NCI-H1092 treated with DMSO at 0.1 percent for 48 hours (cell line): ENCODE measurements at places on chromosomes 2 and 18.

DNA sequence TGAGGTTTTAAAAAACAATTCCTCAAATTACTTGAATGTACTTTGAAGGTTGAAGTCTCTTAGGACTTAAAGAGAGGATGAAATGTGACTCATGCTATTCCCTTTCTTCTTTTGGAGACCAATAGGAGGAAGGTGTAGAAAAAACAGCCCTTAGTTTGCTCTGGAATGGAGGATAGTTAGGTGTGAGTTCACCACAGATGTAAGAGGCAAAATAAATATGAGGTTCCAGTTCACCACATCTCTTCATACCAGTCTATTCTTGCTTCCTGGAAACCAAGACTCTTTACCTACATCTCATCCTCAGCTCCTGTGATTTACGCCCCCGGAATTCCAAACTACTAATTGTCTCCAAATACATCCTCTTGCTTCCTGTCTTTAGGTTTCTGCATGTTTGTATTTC lies 77.5 kb upstream of the TTC21B start:
- DNase-seq, result no peak

DNA sequence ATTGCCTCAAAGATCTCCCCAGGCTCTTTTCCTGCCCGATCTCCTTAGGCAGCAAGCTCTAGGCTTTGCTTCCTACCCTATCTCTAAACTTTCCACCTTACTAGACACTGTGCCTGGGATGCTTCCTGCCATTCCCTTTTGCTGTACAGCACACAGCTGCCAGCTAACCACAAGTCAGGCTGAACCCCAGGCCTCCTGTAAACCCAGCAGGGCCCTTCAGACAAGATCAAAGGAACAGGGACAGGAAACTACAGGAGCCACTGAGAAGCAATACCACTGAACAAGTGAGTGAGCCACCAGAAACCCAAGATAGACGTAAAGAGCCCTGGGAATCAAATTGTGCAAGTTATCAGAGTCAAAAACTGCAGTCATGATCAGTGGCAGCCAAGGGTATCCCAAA lies 180.7 kb downstream of the SUCLG1 start:
- DNase-seq, result no peak

DNA sequence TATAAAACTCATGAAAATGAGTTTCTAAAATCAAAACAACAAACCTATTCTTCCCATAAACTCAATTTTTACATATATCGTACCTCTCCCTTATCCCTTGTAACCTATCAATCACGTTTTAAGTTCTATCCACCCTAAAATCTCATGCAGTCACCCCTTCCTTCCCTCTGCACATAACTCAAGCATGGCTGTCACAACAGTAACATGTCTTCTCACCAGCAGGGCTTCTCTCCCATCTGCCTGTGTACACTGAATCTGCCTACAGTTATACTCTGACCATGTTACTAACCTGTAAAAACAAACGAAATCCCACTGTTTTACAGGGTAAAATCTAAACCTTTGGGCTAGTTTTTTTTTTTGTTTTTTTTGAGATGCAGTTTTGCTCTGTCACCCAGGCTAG lies 68.2 kb downstream of the MAP4K3 start:
- DNase-seq, result no peak

DNA sequence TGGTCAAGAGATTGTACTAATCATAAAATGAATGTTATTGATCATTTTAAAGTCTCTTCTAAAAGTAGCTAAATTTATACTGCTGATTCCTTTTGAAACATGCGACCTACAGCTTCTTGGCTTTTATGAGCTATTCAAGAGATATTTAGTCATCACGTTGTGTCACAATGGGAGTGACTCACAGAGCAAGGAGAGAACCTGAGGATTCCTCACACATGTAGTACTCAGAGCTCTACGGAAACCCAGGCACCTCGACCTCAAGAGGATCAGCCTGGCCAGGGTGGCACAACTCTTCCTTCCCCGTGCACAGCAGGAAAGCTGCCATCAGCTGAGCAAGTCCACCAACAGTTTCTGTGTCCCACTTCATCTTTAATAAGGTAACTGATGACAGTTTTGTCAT lies at the start of gene DHRS9:
DHRS9 (plus strand) TSS at position 223 of the 400 bp plus-strand sequence. CDS start 12,019 bp downstream, outside the sequence.
- DNase-seq, result no peak

- no peak for DNase-seq
Measured at GRCh38 chr2:190947711-190948251, 66.2 kb downstream of the STAT1 start.

GRCh38 chr2:76684756-76685155 lies 837.4 kb downstream of the LRRTM4 start:
- DNase-seq, result no peak

GRCh38 chr2:192060161-192060560 lies 134.6 kb downstream of the TMEFF2 start:
- DNase-seq, result no peak

DNA sequence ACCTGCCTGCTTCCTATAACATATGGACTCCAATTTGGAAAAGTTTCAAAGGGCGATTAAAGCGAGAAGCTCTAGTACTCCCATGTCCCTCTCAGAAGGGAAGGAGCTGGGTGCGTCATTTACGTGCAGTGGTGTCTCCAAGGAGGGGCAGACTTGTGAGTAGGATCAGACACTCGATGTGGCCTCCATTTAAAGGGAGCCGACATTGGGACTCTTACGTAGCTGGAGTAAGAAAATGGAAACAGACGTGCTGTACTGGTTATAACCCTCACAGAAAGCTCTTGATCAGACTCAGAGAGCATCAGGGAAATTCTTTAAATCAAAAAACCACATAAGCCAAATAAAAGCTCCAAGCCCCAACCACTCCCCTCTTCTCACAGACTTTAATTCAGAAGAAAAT lies 198.5 kb downstream of the KLHL29 start:
- no peak for DNase-seq

- DNase-seq, result no peak
Measured at GRCh38 chr2:242032780-242033656, 163.5 kb downstream of the RTP5 start.

GRCh38 chr2:15627817-15628684 lies 36.4 kb downstream of the DDX1 start:
- no peak for DNase-seq

DNA sequence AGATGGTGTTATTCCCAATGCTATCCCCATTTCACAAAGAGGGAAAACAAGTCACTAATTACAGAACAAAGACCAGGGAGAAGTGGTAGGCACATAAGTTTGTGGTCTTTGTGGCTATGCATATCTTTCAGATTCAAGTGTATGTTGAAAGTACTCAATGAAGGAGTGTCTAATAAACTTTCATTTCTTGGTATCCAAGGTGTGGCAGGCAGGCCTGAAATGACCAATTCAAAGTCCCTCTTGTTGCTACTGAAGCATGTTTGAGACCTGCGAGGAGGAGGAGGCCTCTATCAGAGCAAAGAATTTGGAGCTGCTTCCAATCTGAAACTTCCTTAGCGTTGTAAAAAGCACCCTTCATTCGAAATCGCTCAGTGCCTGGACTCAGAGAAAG lies 60.9 kb upstream of the KLF7 start:
- DNase-seq, result no peak

DNA sequence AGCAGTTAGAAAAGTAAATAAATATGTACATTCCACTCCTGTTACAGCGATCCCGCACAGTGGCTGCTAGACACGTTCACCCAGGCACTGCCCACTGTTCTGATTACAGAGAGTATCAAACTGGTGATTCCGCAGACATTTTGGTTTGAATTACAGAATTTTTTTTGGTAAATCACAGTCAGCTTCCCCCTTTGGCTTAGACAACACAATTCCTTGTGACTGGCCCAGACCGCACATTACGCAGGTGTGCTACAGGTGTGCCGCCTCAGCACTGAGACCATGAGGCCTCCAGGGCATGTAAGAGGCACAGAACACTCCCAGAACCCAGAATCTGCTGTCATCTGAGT lies 112.3 kb downstream of the PXDN start:
- no peak for DNase-seq

DNA sequence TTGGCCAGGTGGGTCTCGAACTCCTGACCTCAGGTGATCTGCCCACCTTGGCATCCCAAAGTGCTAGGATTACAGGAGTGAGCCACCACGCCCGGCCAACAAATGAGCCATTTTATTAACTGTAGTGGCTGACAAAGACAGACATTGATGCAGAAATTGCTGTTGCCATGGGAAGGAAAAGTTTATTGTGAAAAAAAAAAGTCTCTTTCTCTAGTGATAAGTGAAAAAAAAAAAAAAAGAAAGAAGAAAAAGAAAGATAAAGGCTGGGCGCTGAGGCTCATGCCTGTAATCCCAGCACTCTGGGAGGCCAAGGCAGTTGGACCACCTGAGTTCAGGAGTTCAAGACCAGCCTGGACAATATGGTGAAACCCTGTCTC lies 39.8 kb upstream of the RAB1A start:
- DNase-seq, result no peak

- peak; percentile 56 for DNase-seq
Measured at GRCh38 chr18:79384151-79384807, 11.5 kb upstream of the NFATC1 start.

GRCh38 chr18:50232419-50232818 lies 33.9 kb downstream of the CFAP53 start:
- no peak for DNase-seq

DNA sequence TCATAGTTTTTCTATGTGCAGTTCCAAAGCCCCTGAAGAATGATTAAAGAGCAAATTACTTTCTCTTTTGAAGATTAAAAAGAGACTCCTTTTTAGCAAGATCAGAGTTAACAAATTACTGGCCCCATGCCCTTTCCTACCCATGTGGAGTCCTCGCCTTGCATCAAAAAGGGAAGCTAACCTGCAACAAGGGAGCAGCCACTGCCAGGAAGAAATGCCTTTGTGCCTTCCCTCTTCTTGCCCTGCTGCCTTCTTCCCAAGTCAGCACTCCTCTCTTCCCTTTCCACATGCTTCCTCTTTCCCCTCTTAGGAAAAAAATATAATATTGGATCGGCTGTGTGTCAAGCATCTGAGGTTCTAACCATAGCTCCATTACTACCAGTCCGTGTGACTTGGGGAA lies 37.1 kb upstream of the CYP1B1 start:
- DNase-seq, result no peak

- DNase-seq, result no peak
Measured at GRCh38 chr2:239943571-239943970, 81.6 kb downstream of the NDUFA10 start.

- no peak for DNase-seq
Measured at GRCh38 chr2:85971366-85971765, 82.6 kb upstream of the ST3GAL5 start.

DNA sequence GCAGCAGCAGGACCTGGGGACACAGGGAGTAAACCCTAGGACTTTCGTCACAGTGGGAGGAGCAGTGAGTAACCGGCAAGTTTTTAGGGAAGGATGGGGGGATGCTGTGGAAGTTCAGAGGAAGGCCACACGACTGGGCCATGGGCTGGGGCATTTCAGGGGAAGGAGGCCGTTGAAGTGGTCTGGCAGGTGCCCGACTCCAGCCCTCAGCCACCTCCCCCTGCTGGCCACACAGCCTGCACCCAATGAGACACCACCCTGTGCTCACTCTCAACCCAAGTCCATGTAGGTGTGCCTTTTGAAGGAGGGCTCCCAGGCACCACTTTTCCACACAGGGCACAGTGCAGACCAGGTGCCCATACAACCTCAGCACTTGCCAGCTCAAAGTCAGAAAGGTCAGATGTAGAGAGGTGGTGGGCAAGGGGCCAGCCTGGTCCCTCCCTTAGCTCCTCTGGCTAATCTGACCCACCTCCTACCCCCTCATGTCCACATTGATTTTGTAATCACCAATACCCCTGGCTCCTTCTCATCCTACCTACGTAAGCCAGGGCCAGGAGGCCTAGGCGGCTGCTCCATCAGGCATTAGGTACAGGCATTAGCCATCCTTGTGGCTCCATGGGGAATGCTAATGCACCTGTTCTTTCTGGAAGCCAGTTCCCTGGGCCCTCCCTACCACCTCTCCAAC lies 211.2 kb downstream of the SMAD2 start:
- DNase-seq, result no peak

GRCh38 chr2:2914252-2914651 lies 463.4 kb downstream of the EIPR1 start:
- no peak for DNase-seq

DNA sequence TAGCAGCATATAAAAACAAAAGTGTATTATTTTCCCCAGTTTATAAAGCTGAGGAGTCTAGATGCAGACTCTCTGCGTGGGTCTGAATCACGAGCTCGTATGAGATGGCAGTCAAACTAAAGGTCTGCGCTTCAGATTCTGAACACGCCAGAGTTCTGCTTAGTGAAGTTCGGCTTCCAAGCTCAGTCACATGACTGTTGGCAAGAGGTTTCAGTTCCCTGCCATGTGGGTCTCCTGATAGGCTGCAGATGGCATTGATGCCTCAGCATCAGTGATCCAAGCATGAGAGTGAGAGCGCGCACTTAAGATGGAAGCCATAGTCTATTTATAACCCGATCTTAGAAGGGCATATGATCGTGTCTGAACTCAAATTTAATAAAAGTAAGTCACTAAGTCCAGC lies 242.8 kb upstream of the DOK6 start:
- DNase-seq, result no peak

DNA sequence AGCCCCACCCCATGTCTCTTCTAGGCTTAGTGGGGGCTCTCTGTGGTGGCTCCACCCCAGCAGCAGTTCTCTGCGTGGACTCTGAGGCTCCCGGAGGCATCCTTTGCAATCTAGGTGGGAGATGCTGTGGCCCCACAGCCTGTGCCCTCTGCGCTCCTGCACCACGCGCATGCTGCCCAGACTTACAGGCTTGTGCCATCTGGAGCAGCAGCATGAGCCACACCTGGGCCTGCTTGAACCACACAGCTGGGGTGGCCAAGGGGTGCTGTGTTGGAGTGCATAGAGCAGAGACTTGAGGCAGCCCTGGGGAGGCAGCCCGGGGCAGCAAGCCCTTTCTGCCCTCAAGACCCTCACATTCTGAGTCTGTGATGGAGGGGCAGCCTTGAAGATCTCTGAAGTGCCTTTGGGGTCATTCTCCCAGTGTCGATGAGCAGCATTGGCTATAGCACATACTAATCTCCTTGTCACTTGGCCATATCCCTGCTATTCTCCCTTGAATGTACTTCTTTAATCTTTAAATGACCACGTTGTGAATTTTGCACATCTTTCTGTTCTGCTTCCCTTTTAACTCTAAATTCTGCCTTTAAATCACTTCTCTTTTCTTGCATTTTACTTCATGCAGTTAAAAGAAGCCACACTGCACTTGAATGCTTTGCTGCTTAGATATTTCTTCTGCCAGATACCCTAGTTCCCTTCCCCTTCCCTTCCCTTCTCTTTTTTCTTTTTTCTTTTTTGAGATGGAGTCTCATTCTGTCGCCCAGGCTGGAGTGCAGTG lies 62.4 kb downstream of the NCAPH start:
- no peak for DNase-seq

DNA sequence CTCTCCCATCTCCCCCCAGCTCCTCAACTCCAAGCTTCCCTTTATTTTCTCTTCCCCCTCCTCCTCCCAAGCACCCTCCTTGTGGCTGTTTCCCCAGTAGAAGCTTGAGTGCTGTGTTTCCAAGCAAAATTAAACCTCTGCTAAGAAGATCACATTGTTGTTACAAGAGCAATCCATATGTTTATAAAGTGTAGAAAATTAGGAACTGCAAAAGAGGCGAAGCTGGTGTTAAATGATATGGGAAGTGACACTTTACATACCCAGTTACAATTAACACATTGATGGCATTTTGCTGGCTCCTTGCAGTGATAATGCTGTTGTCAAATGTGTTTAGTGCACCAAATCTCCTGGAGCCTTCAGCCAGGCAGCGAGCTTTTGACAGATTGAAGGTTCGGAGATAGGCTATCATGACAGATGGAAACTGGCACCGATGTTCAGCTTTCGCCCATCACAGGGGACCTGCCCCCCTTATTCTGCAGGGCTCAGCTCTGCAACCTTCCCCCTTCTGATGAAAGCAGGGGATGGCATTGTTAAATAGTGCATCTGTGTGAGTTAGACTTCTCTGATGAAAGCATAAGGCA lies 259.8 kb upstream of the ATP5MC3 start:
- DNase-seq, result peak; percentile 14

- DNase-seq, result no peak
Measured at GRCh38 chr2:233338812-233339368, 15.4 kb upstream of the DGKD start.

GRCh38 chr2:45770811-45771210 lies 119.3 kb downstream of the PRKCE start:
- no peak for DNase-seq
